ENCODE measurements at places on chromosomes 3 and 15.

GRCh38 chr3:196741249-196741889 is 1.7 kb downstream of the PAK2 start:
- DNase-seq: no peak

- peak; percentile 96 for DNase-seq
Measured at GRCh38 chr15:38130740-38131498, 121.7 kb upstream of the SPRED1 start.

DNA sequence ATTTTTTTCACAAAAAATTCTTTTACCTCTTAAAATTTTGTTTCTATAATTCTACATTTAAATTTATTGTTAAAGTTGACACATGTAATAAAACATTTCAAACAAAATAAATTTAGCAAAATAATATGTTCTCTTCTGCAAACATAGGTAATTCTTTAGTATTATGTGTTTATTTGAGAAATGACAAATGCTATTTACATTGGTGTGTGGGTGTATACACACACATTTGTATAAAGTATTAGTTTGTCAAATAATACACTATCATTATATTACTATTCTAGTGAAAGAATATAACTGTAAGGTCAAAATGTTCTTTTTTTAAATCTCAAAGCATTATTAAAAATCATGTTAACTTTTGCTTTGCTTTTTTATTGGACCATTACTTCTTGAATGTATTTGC is 1370.6 kb downstream of the SI start:
- DNase-seq: no peak

DNA sequence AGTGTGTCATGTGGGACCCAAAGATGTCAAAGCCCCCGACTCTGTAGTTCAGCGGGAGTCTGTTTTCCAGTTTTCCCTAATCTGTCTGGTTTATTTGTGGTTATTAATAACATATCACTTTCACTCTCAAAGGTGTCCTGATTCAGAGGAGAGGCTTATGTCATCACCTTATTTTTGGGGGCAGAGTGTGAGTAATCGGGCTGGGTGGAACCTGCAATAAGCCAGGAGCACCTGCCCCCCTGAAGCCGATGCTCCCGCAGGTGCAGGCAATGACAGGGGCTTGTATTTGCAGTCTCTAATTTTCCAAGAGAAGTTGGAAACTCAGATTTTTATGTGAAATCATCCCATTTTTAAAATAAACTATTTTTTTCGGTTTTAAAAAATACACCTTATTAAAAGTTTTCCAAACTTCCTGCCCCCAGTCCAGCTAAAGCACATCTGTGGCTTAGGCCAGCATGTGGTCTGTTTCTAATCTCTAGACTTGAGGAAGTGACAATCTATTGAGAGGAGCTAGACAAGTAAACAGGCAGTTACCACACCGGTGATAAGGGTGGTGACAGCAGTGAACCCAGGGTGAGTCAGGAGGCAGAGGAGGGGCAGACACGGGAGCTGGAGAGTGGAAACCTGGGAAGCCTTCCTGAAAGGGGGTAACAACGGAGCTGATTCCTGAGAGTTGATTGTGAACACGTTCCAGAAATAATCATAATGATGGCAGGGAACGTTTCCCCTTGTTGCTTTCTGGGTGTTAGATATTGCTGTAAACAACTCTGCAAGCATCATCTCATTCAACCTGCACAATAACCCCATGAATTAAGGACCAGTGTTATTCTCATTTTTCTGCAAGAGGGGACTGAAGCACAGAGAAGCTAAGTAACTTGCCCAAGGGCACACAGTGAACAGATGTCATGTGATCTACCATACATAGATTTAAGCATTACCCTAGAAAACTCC is 37.2 kb downstream of the BHLHE40 start:
- no peak for DNase-seq

- DNase-seq: no peak
Measured at GRCh38 chr15:91469632-91470567, 369.8 kb downstream of the SV2B start.

DNA sequence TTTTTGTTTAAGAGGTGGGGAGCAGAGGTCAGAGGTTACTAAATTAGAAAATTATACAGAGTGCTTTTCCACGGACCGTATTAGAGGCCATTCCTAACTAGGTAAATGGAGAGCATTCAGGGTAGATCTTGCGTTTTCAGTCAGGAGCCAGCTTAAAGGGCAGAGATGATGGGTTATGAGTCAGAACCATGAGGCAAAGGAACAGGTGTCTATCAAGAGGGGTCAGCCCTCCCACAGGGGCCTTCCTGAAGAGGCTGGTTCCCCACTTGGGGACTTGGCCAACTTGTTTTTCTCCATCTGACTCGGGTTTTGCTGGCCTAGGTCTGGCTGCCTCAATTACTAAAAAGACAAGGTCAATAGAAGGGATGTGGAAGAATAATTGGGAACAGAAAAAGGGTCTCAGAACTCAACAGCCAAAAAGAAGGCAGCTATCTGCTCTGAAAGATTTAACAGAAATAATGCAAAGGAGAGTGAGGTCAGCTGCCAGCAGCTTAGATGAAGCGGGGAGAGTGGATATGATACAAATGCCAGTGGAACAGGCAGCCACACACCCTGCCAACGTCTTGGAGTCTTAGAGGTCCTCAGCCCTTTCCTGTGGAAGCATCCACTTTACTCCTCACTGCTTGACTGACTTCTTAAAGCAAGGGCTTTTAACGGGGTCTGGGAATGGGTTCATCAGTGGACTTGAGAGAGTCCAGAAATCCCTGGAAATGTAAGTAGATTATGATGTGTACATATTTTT is 17.6 kb downstream of the MTMR14 start:
- no peak for DNase-seq

DNA sequence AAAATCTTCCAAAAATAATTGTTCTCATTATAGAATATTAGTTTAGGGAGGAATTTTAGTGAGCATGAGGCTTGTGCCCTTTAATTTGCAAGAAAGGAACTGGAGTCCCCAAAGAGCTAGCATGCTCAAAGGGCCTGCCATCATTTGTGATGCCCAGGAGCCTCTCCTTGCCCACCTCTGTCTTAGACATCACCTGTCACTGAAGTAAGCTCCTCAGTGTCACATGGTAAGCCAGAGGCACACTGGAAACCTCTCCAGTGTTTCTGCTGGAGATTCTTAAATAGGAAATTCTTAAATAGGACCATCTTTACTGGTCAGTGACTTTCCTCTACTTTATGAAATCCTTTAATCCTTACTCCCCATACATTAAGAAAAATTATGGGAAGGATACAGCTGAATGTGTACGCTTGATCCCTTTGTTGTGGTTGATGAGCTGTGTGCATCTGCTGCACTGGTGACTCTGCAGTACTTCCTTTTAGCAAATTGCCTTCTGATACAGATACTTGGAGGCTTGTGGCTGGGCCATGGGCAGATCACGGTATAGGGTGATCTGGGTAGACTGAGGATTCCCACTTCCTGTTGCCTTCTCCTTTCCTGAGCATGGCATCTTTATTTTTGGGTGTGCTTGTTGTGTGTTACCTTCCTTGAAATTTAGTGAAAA is 197.4 kb downstream of the KLHL25 start:
- no peak for DNase-seq

- no peak for DNase-seq
Measured at GRCh38 chr3:170632780-170633179, 46.9 kb upstream of the SLC7A14 start.

DNA sequence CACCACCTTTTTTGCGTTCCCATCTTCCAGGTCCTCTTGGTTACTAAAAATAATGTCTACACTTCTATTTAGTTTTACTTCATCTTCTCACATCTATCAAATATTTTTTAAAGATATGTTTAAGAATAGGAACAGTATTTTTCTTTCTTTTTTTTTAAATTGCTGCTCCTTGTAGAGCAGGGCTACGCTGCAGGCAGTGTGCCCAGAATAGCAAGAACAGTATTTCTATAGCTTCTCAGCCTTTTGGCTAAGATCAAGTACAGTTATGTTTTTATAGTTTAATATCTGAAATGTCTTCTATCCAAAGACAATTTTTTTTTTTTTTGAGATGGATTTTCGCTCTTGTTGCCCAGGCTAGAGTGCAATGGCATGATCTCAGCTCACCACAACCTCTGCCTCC is 73.0 kb downstream of the MYO9A start:
- no peak for DNase-seq

DNA sequence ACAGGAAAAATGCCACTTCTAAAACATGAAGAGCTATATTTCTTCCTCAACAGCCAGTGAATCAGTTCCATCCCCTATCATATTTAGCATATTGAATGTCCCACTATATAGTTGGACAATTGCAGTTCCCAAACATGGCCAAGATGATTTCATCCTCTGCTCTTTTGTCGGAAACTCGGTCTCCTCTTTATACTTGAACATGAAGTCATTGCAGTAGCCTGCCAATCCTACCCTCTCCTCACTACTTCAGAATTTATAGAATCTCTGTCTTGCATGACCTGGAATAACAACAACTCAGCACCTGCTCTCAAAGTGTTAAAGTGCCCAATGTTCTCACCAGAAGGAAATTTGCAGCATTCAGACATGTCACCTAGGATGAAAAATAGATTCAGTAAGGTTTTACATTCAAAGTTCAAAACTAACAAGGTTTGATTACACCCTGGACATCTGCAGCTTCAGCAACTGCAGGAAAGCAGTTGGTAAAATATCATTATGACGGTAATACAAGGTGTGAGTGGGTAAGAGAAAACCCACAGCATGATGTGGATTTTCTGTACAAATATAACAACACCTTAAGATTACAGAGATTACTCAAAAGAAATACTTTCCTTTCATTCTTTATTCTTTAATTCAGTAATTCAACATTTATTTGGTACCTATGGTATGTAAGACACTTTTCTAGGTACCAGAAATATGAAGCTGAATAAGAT is 52.5 kb downstream of the TP63 start:
- DNase-seq: no peak

- DNase-seq: no peak
Measured at GRCh38 chr3:52094571-52095485, 38.5 kb upstream of the DUSP7 start.

GRCh38 chr3:135740211-135740610 is 225.3 kb upstream of the PPP2R3A start:
- no peak for DNase-seq

DNA sequence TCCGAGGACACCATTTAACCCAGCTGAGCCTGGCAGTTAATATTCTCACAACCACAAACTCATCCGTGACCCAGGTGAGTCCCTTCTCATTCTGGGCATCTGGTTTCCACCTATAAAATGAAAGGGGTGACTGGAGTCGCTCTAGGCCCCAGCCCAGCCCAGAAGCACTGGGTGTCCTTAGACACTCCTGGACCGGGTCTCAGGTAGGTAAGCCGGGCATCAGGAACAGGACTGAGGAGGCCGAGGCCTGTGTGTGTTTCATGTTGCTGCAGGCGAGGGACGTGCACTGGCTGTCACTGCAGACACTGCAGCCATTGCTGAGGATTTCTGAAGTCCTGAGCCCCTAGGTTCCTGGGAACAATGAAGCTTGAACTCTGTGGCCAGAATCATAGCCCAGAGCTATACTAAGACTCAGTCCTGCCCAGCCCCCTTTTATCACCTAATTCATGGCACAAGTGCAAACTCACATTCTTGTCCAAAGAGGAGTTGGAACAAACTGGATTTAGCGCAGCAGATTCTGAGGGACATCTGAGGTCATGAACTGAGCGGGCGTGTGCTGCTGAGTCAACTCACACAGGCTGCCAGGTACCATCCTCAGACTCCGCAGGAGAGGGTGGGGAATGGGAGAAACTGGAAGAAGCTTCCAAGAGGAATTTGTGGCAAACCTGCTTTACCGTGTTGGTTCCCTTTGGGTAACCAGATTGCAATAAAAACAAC is 184.9 kb downstream of the FAM43A start:
- peak; percentile 25 for DNase-seq

DNA sequence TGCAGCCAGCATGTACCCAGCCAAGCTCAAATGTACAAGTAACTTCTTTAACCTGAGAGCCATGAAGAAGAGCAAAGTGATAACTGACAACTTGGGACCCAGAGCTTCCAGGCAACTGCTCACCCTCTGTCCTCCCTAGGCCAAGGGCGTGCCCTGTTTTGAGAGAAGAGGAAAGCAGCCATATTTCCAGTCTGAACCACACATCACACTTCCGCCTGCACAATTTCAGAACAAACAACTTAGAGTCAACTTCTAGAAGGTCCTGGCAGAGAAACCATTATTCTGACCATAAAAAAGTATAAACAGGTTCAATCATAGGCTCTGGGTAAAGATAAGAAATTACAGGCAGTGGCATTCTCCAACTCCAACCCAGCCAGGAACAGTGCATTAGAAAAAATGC is 50.1 kb downstream of the ITGB5 start:
- DNase-seq: no peak

DNA sequence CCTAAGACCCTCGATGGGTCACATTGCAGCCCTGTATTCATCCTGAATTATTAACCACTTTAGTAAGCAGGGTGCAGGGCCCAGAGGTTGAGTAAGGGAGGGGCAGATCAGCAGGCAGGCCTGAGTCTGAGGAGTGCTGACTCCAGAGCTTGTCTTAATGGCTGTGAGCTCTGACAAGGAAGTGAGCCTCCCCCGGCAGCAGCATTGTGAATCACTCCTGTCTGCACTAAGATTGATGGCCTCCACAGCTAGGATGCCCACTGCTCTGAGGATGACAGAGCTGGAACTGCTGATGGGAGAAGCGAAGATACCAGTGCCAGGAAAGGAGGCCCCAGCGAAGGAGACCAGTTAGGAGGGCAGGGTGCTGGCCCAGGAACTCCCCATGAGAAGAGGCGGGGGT is 46.5 kb upstream of the CCDC174 start:
- DNase-seq: no peak

GRCh38 chr3:110149763-110150162 is 812.4 kb upstream of the DPPA4 start:
- no peak for DNase-seq

DNA sequence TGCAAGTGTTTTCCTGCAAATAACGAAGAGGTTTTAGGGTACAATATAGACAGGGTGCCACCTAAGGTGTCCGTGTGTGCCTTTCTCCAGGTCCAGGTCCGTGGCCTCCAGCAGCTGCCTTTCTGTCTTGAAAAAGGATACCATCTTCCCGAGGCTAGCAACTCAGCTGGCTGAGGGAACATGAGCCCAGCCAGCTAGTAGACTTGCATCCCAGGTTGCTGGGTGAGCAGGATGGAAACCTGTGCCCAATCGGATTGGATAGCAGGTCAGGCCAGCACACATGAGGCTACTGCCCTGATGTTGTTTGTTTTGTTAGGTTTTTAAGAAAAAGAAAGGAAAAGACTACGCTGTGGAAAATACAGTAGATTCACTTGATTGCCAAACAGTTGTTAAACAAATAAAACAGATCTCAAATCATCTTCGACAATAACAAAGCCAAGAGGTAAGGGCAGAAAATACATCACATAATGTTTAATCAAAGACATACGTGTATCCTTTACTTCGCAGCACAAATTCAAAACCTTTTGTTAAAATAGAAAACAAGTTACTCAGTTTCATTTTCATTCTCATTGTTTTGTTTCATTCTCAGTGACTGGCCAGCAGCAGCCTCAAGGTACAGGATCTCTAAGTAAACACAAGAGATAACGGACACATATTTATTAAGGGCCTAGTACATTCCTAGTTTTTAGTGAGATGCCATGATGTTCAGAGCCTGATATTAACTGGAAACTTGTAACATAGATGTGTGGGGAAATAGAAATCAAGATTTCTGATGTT is 661.2 kb upstream of the NR2F2 start:
- DNase-seq: no peak

- DNase-seq: no peak
Measured at GRCh38 chr3:58474348-58474911, 17.5 kb upstream of the KCTD6 start.
